Vagina (tissue), 2 donors: ENCODE measurements at places on chromosomes 13 and 19. TPM values are rescaled to one million over a fixed set of nuclear protein-coding genes. Genes with fewer than 3 reads are reported as not detected.

The MIA gene
- total RNA-seq = 11.0 TPM

The PRKACA gene
- 28.0 TPM for total RNA-seq

The IRGC gene
- total RNA-seq = not detected

The URAD gene
- not detected for total RNA-seq

The FCAR gene
- 2.2 TPM for total RNA-seq

DNA sequence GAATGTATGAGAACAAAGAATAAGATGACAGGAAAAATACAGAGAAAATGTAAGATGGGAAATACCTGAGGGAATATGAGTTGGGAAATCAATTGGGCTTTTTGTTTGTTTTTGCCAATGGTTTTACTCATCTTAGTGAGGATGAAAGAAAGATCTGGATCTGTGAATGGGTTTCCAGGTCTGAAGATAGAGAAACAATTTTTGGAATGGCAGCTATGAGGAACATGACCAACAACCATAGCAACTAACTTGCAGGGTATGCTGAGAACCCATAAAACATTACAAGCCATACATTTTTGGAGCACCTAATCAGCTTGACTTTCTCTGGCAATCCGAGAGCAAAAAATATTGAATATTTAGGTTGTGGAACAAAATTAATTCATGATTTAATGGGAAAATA, 290.0 kb downstream of the KCTD12 start:
- DNase-seq = no peak

DNA sequence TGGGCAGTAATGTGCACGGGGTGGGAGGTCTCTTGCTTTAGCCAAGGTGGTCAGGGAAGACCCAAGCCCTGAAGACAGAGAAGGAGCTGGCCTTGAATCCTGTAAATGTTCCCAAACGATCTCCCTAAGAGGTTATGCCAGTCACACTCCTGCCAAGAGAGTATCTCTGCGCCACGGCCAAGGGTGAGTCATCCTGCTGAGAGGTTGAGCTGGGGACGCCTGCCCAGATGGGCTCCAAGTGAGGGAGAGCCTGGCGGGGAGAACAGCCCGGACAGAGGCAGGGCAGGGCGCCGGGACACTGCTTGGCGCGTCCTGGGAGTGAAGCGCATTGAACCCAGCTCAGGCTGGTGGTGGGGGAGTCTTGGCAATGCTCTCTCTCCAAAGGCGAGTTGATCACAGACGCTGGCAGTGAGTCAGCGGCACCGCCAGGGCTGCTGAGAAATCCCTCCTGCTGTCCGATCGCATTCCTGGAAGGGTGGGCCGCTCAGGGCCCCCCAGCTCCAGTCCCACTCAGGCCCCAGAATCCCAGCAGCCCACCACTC, 16.4 kb downstream of the SULT2B1 start:
- no peak for DNase-seq
